ENCODE measurements at places on chromosomes 1 and 21.

DNA sequence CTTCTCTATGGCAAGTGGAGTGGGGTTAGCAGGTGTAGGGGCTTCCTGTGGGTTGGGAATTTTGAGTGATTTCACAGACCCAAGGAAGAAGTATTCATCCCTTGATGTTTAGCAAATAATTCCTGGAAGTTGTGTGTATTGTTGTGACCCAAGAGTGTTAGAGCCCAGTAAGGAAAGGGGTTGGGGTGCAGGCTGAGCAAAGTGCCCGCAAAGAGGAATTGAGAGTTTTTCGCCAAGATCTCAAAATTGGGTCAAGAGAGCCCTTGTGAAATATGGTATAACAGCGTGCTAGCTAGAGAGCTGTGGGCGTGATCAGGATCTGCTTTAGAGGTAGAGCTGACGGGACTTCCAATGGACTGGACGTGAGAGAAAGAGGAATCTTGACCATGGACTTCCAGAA, 73.0 kb upstream of the LAPTM5 start:
- DNase-seq = no peak

DNA sequence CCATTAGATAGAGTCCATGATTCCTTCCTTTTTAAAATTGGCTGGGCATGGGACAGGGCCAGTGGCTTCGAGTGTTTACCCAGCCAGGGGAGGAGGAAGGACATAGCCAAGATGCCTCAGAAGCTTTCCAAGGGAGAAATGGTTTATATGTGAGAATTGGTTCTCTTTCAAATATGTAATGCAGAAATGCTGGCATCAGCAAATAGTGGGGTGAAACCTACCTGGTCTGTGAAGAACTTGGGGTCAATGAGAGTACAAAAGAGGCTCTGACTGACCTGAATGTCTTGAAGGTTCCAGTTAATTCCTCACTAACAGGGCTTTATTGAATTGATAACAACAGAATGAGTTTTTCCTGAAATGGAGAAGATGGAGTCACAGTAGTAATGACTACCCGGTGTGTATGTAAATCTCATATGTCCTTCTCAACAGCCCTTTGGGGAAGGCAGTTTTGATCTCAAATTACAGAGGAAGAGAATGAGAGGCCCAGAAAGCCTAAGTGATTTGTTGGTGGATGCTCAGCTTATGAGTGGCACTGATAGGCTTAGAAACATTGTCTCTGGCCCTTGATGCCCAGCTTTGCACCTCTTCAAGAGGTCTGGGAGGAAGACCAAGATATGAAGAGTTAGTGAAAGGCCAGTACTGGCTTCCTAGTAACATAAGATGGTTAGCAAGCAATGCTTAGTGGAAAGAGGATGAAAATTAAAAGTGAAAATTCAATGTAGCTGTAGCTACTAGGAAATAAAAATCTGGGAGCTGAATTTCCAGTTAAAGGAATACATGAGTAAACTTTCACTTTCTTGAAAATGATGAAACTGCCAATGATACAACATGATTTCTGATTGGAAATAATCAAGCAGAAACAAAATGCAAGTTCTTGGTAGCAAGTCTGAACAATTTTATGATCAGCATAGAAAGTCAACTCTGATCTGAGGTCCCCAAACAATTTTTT, 2.7 kb downstream of the ATF3 start:
- no peak for DNase-seq

- no peak for DNase-seq
Observed at GRCh38 chr1:67609577-67610341, 75.2 kb upstream of the GADD45A start.

DNA sequence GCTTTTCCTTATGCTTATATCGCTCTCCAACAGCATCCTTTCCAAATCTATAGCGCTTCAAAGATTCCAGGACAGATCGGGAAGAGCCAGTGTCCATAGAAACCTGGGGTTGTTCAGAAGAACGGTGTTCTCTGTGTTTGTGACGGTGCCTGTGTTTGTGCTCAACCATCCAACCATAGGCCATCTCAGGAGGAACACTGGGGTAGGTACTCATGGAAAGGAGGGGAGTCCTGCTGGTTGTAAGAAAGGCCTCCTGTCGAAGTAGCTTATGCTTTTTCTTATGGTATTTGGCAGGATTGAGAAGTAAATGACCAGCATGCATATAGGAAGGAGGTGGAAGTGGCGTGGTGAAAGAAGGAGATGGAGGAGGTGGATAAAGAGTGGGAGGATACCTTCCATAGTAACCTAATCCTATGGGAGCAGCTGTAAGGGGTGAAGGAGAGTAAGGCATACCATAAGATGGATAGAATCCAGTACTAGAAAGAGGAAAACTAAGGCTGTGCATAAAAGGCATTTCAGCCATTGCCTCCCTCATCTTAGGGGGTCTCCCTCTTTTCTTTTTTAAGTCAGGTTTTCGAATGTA, 84.2 kb downstream of the ASH1L start:
- no peak for DNase-seq

Measured in skeletal muscle cell (primary cell).